Central memory CD4-positive, alpha-beta T cell (primary cell): ENCODE measurements at places on chromosomes 4 and X.

- no peak for DNase-seq
Observed at GRCh38 chrX:12174358-12174757, 36.1 kb downstream of the FRMPD4 start.

GRCh38 chrX:109264878-109265277 is 217.0 kb downstream of the GUCY2F start:
- DNase-seq, result no peak

DNA sequence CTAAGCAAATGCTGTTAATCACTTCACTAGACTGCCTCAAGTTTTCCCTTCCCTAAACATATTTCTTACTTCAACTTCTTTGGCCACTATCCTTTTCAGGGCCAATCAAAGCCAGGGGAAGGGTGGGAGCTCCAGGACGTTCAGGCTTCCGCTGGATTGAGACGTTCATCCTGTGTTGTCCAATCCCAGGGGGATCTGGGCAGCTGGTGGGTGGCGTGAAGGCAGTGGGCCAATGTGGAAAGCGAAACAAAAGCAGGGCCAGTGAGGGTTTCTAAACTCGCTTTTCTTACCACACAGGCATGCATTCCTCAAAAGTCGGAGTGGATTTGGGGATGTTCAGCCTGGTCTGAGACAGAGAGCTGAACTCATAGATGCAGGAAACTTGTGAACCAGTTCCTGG is 7.6 kb downstream of the CXCL13 start:
- no peak for DNase-seq

GRCh38 chr4:41887821-41888686 is 47.2 kb upstream of the TMEM33 start:
- peak; percentile 21 for DNase-seq

GRCh38 chrX:97685753-97686152 is 802.0 kb downstream of the RPA4 start:
- DNase-seq, result no peak

GRCh38 chr4:40845154-40845835 is 95.5 kb downstream of the NSUN7 start:
- no peak for DNase-seq

DNA sequence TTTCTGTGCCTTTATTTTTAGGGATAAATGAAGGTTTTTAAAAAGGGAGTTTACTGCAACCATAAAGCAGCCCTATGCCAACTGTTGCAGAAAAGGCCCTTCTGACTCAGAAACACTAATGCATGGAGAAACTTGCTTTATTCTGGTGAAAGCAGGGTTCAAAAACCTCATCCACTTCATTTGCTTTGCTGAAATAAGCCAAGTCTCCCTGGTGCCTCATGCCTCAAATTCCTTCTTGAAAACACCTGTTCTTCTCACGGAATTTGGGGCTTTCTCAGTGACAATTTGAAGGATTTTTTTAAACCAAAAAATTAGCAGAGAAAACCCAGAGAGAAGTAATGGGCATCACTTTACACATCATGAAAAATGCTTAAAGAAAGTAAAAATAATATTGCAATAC is 349.0 kb downstream of the PCDH7 start:
- no peak for DNase-seq

- no peak for DNase-seq
Observed at GRCh38 chrX:109393859-109394258, 88.0 kb downstream of the GUCY2F start.

DNA sequence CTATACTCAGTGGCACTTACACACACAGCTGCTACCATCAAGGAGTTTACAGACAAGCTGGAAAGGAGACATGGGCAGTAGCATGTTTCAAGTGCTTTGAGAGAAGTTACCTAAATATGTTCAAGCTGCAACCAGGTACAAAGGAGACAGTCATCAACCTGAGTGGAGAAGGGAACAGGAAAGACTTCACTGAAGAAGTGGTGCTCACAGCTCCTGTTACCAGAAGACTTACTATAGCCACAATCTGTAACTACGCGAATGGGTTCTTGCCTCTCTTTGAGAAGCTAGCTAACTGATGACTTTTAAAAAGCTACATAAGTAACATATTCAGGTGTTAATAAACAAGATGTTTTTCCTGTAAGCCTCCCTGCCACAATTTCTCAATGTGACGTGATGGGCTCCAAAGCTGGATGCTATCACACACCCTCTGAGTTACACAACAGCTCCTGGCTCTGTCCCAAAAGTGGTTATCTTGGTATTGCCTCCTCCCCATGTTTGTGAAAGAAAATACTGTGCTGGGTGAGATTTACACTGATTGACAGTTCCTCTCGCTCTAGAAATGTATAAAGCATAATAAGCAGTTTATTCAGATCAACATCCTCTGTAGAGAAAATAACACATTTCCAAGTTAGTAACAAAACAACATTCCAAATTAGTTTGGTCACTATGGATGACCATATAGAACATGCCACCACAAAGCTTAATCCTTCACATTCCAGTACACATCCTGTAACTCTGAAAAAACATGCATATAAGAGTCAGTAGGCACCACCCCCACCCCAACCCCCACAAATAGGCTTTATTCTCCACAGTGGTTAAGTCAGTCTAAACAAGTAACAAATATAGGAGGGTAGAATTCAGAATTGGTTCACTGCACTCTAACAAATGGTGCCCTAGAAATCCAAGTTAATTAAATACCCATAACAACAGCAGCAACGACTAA is 81.8 kb downstream of the FRYL start:
- DNase-seq, result no peak

DNA sequence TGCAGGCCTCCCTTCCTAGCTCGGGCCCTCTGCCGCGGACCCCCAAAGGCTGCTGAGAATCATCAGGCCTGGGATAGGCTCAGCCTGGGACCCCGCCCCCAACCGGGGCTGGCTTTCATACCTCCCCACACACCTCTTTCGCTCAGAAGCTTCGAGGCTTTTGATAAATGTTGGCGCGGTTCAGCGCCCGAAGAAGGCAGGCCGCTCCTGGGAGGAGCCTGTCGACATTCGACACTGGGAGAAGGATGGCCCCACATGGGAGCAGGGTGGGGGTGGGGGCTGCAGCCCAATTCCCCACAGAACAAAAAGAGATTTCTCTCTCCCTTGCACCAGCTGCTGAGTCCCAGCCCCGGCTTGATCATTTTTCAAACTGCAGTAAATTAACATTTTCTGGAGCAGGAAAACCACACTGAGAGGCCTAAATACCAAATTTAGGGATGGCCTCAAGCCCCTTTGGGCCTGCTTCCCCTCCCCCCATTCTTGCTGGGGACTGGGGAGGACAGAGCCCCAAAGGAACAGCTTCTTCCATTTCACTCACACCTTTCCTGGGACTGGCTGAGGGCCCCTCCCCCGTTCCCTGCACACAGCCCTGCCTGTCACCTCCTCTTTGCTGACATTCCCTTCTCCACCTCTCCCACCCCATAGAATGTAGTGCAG is 112.9 kb upstream of the PJA1 start:
- DNase-seq, result no peak

- no peak for DNase-seq
Observed at GRCh38 chr4:140515423-140515822, 8.5 kb upstream of the ELMOD2 start.

GRCh38 chrX:24242649-24243175 is 71.2 kb downstream of the SUPT20HL2 start:
- DNase-seq, result no peak

DNA sequence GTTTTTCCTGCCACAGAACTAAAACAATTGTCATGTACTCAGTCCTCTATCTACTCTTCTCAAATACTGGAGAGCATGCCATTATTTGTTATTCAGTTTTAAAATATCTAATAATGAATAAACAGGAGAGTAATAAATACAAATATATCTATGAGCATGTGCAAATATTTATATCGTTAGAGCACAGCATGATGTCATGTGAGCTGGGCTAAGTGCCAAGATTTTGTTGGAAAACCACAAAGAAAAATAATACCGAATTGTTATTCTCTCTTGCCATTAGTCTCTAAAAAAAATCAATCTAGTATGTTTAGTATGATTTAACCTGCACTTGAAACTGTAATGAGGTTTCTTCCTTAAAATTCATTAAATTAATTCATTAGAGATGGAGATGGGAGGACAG is 97.3 kb downstream of the DDX60 start:
- DNase-seq, result no peak

- no peak for DNase-seq
Observed at GRCh38 chr4:174334628-174335027, 50.9 kb downstream of the CEP44 start.

- no peak for DNase-seq
Observed at GRCh38 chr4:105859233-105859632, 36.0 kb upstream of the NPNT start.

DNA sequence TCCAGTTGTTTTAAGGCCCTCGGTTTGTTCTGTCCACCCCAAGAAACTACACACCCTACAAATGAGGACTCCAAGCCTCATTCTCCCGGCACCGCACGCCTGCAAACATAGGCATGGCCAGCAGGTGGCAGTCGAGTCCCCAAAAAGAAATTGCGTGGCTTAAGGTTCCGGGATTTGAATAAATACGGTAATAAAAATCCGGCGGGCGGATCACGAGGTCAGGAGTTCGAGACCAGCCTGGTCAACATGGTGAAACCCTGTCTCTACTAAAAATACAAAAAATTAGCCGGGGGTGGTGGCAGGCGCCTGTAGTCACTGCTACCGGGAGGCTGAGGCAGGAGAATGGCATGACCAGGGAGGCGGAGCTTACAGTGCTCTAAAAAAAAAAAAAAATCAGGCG is 21.8 kb upstream of the CSF2RA start:
- DNase-seq, result peak; percentile 64

DNA sequence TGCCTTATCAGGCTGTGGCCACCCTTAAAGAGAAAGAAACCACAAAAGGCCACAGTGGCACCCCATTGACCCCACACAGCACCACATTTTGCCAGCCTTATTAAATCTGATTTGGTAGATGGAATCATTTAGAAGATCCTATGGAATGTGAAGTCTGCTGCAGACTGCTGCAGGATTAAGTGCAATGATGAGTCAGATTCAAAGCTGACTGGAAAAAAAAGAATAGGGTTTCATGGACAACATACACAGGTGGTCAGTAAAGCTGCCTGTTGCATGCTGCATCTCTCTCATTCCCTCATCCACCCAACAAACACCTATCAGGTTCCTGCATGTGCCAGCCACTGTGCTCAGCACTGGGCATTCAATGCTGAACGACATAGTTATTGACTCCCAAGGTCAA is 56.6 kb downstream of the CHST7 start:
- no peak for DNase-seq

- no peak for DNase-seq
Observed at GRCh38 chr4:8347660-8348059, 78.1 kb downstream of the HTRA3 start.

DNA sequence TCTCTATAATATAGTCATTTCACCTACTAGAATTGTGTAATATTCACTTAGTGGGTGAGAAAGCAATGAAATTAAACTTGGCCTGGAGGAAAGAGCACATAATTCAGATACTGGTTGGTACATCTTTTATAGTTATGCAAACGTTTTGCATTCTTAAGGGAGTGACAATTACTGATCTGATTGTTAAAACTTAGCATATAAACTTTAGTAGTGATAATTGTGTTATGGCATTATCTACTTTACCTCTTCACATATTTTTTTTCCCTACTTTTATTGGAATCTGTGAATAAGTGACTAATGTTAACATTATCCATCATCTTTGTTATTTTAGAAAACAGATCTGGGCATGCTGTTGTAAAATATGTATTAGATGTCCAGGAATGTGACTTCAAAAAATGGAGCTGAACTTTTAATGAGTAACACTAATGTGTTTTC is 217.4 kb upstream of the GIMD1 start:
- no peak for DNase-seq

- no peak for DNase-seq
Observed at GRCh38 chr4:38026158-38026740, 66.1 kb downstream of the PTTG2 start.

DNA sequence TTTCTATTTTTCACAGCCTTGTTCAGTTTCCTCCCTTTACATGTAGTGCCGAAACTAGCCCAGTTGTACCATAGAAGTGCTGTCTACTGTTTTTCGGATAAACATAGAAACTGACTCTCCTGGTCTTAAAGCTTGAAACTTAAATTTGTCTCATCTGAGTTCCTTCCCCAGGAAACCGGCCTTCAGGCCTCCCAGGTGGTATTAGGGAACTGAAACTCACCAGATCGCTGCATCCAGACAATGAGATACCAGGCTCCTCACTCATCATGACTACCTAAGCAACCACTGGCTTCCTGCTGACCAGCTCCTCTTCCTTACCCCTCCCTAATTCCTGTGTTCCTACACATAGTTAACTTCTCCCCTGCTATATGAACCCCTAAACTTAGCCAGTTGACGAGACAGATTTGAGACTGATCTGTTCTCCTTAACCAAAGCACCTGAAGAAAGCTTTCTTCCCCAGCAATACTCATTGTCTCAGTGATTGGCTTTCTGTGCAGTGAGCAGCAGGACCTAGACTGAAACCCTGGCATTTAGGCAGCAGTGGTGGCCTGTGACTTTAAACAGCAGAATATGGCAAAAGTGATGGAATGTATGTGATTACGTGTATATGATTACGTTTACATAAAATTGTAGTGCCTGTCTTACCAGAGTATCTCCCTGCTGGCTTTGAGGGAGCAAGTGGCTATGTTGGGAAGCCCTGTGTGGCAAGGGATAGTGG is 959.1 kb upstream of the LCORL start:
- no peak for DNase-seq

GRCh38 chr4:71453531-71453930 is 114.7 kb downstream of the SLC4A4 start:
- no peak for DNase-seq

DNA sequence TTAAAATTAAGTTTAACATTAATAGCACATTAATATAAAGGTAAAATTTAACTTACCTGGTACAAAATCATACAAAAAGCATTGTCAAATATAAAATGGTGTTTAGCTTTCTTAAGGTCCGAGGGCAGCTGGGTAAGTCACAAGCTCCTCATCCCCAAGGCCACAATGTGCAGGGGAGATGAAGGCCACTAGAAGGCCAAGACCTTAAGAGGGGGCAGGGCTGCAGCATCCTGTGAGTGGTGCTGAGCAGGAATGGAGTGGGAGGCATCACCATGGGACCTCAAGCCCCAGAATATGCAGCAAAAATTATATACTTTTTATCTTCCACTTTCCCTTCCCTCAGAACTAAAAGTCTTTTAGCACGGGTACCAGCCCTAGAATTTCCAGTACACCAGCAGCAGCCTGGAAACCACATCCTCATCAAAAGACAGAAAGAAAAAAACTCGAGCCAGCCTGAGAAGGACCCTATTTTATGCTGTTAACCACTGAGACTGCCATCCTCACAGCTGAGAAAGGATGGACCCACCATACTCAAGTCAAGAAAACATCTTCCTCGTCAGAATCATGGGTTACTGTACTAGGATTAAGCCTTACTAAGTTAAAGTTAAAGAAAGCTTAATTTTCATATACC is 13.0 kb upstream of the RHOXF2 start:
- DNase-seq, result no peak

GRCh38 chr4:81965454-81965853 is 408.3 kb downstream of the HNRNPD start:
- no peak for DNase-seq

GRCh38 chr4:5996641-5997040 is 21.6 kb downstream of the C4orf50 start:
- no peak for DNase-seq

GRCh38 chrX:154440623-154441357 is 3.2 kb upstream of the FAM50A start:
- no peak for DNase-seq

- no peak for DNase-seq
Observed at GRCh38 chr4:129261584-129261983, 165.6 kb downstream of the C4orf33 start.
